Choroid plexus epithelial cell (primary cell): ENCODE measurements at places on chromosomes 13 and 19.

DNA sequence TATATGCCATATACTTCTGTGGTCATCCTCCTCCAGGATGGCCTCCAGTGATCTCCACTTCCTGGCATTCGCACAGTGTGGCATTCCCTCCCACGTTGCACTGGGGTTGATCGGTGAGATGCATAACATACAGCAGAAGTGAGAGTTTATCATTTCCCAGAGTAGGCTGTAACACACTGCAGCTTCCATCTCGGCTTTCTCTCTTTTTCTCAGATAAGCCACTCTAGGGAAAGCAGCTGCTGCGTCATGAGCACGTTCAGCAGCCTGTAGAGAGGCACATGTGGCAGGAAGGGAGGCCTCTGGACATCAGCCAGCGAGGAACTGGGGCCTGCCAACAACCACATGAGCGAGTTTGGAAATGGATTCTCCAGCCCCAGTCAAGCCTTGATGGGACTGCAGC lies 807.1 kb downstream of the DIAPH3 start:
- DNase-seq = peak; percentile 82

DNA sequence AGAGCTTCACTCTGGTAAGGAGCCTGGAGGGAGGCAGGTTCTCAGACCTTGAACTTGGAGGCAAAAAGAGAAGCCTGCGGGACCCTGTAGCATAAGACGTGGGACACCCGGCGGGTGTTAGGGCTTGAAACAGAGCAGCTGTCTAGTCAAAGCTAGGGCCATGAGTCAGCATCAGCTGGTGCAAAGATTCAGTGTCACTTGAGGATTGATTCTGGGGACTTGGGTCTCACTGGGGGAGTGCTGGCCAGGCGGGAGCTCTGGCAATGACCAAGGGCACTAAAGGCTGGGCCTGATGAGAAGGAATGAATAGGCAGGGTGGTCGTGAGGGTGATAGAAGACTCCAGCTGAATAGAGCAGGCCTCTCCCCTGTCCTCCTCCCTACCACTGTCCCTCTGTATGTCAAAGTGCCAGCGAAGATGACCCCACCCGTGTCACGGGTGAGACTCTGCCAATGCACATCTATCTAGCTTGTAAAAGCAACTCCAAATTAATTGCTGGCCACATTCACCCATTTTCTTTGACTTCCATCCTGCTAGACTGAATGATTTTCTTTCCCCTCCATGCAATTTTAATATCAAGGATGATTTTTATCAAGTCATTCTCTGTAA lies 97.1 kb downstream of the MBNL2 start:
- DNase-seq = no peak

GRCh38 chr13:21443171-21443570 lies 15.9 kb downstream of the ZDHHC20 start:
- DNase-seq = no peak

GRCh38 chr13:29483211-29483610 lies 112.3 kb downstream of the SLC7A1 start:
- no peak for DNase-seq

DNA sequence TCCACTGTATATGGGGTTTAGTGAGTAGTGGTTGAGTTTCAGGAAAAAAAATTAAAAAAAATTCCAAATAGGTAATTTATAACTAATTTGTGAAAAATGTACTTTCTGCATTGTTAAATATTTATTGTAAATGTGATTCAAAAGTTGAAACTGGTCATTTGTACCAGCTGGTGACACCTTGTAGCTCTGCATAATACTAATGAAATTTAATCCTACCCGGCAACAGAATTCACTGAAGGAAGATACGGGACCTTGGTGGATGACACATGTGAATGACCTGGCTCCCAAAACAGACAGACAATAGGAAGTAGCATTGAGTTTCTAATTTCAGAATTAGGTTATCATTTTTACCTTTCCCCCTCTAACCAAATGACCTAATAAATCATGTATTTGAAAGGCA lies 73.8 kb downstream of the SLITRK6 start:
- DNase-seq = no peak

GRCh38 chr19:18558604-18559003 lies 934 bp downstream of the KXD1 start:
- DNase-seq = no peak

GRCh38 chr19:33774751-33775150 lies 21.9 kb upstream of the KCTD15 start:
- no peak for DNase-seq

- DNase-seq = peak; percentile 50
Measured at GRCh38 chr13:79637133-79637763, 156.3 kb downstream of the NDFIP2 start.

DNA sequence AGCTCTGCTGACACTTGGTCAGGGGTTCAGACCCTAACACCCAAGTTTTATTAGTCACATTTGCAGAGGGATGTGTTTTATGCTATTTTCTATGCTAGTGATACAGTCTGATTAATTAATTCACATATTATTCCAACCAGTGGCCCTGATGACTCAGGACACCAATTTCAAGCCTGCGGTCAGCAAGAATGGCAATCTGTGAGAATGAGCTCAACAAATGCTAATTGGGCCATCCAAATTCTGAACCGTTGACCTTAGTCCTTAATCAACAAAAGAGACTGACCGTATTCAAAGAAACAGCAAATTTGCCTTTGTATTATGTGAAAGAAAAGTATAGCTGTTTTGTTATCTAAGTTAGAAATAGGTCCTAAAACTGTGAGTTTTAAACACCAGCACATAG lies 9.6 kb upstream of the KL start:
- no peak for DNase-seq
